ENCODE measurements at places on chromosomes 7 and 10.

DNA sequence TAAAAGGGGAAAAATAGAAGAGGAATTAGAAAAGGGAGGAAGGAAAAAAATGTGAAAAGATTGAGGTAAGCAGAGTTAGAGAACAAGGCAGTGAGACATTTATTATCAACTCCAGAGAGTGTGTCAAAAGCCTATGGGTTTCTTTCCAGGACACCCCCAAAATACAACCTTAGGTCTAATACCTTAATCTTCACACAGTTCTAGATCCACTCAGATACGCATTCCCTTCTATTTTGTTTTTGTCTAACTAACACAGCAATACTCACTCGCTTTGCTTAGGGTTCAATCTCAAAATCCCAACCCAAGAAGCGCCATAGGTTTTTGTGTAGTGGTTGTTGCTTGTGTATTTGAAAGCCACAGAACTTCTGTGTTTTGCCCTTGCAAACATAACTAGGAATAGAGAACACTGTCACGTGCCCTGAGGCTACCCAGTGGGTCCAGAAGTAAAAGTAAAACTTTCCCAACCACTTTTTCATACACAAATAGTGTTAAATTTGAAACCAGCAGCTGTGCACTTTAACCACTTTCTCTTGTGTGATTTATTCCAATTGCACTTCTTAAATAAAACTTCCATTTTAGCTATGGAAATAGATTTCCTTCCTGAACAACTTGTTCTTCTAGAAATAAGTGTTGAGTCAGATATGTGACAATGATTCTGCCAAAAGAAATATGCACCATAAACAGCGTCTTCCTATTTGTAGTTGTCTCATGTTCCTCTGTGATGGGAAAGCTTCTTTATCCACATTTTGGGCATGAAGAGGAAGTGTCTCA is 414.7 kb upstream of the GHITM start:
- no peak for DNase-seq

GRCh38 chr7:90690159-90690858 is 94.2 kb downstream of the CDK14 start:
- DNase-seq = no peak

DNA sequence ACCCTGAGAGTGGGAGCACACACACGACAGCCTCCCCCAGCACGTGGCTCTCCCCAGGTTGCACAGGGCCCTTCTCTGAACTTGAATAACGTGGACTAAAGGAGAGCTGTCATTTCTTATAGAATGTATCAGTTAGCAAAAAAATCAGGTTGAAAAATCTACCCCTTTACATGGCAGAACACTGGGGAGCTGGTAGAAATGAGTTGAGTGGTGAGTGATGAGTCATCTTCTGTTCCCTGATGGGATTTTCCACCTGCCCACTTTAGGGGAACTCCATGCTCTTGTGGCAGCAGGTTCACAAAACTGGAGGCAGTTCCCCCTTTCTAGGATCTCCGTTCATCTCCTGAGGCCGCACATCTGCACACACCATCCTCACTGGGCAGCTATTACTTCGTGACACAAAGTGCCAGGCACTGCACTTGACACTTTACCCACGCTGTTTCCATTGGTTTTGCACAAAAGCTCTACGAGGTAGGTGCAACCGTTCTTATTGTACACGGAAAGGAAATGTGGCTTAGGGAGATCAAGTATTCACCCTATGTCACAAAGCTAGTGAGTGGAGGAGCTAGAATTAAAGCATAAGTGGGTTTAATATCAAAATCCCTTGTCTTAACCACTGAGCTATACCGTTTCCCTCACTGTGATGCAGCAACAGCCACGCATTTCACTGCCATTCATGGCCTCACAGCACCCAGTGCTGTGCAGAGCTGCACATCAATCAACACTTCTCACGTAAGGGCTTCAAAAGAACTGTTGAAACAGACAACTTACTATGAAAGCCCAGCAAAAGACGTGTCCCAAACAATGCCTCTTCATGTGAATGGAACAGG is 80.2 kb downstream of the RNF216 start:
- DNase-seq = peak; percentile 28

GRCh38 chr10:53508197-53508596 is 735.6 kb upstream of the MBL2 start:
- no peak for DNase-seq

DNA sequence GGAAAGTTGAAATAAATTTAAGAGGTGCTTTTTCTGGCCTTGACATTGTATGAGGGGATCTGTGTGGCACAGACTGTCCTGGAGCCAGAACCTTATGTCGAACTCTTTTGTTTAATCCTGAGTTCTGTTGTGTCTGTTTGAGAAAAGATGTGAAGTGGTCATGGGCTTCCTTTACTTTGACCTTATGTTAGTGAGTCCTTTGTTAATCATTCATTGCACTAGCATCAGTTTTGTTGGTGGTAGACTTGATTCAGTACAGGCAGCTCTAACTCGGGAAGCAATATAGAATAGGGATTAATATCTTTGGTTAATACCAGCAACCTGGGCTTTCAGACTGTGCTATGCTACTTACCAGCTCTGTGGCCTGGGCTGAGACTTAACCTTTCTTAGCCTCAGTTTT is 123.9 kb upstream of the FZD1 start:
- DNase-seq = no peak

DNA sequence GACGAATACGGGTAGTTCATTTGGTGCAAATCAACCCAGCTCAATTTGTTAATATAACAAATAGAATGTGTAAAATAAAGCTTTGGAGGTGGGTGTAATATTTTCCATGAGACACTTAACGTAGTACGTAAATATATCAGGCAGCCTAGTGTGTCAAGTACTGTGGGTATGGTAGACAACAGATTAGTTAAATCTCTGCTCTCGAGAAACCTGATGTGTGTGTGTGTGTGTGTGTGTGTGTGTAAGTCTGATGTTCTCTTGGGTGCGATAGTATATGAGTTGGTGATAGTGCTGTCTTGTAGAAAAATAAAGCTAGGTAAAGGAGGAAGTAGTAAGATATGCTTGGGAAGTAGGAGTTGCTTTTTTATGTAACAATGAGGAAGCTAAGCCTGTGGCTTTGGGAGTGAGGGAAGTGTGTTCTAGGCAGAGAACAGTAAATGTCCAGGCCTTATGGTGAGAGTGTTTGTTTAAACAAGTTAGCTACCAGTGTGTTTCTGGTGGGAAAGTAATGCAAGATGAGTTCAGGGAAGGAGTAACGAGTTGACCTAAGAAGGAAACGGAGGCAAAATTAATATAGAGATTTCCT is 26.1 kb downstream of the WAC start:
- DNase-seq = no peak

DNA sequence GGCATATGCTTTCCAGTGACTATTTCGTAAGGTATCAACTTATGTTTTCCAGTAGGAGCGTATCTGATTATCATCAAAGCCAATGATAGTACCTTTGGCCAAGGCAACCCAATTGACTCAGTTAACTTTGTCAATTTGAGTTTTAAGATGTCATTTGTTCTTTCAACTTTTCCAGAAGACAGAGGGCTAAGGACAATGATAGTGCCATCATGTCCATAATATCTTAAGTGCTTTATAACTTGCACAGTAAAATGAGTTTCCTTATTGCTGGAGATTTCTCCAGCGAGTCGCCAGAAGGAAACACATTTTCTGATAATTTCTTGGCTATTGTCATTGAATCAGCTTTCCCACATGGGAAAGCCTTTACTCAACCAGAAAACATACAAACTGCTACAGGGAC is 35.0 kb downstream of the ANTXRL start:
- no peak for DNase-seq

- DNase-seq = no peak
Measured at GRCh38 chr10:101901340-101901739, 57.7 kb upstream of the KCNIP2 start.

GRCh38 chr10:70158113-70158512 is 11.6 kb upstream of the TYSND1 start:
- no peak for DNase-seq

DNA sequence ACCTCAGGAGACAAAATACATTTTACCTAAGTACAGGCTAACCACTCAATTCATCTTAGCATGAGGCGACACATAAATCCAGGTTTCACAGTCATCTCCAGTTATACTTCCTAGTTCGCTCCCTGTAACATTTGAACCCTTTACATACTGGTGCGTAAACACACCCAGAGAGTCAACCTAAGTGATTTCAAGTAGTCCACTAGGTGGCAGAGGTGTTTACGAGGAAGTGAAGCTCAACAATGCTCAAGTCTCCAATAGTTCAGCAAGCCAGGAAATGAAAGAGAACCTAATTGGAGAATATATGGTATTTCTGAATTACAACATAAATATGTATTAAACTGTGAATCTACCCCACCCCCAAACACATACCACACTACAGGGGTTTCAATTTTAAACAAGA is 76.3 kb upstream of the ABCB5 start:
- no peak for DNase-seq

- DNase-seq = no peak
Measured at GRCh38 chr10:113297226-113297625, 255.6 kb upstream of the HABP2 start.

DNA sequence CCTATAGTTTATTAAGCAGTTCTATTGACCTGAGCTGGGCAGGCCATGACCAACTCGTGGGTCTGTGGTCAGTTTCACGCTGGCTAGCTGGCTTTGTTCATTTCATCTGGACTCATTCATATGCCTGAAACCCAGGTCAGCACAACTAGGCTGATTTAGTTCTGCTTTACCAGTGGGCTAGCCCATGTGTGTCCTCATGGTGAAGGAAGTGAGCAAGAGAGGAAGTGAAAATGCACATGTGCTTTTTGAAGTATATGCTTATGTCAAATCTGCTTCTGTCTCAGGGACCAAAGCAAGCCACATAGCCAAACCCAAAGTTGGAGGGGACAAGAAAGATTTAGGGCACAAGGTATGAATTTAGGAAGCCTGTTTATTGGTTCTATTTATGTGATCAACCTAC is 154.5 kb downstream of the RNF133 start:
- DNase-seq = no peak

DNA sequence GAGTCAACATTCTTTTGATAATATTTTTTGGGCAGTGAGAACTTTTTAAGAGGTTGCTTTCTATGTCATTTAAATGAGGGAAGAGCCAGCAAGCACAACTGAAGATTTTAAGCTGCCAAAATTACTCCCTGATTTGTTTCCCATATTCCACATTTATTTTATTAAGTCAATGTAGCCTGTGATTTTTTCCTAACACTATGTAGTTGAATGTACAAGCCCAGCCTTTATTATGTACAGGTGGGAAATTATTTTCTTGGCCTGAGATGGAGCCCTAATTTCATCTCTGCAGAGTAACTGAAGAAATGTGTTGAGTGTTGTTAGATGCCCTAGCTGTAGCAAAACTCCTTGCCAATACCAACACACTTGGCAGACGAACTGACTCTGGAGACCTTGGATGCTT is 83.1 kb upstream of the MINDY3 start:
- no peak for DNase-seq

- no peak for DNase-seq
Measured at GRCh38 chr7:70307544-70308106, 709.4 kb downstream of the AUTS2 start.

GRCh38 chr10:1745780-1746456 is 8.6 kb upstream of the ADARB2 start:
- no peak for DNase-seq

- DNase-seq = no peak
Measured at GRCh38 chr7:157766098-157766497, 429.3 kb downstream of the DNAJB6 start.

GRCh38 chr10:21797984-21798765 is 205.4 kb downstream of the DNAJC1 start:
- DNase-seq = no peak

DNA sequence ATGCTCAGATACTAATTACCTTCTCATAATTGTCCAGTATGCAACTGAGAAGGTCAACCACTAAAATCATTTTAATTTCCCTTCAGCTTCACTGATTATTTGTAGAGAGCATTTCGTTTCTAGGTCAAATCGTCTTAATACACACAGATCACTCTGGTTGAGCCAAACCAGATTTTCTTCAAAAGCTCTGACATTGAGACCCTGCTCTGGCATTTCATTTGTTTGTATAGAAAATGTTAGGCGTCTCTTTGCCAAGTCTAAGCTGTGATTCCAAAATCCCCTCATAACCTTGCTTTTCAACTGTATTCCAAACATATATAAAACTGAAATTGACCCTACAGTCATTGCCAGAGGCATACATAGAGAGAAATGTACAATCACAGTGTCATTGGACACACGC is 520.0 kb downstream of the CNTNAP2 start:
- no peak for DNase-seq

Measured in stimulated activated CD8-positive, alpha-beta memory T cell treated with anti-CD3 and anti-CD28 coated beads, Interleukin-4, amount 100 ng/mL, for 4 hours (primary cell).